ENCODE measurements at places on chromosomes 1 and 21.

- no peak for DNase-seq
Observed at GRCh38 chr1:178939338-178940067, 68.6 kb upstream of the ANGPTL1 start.

- DNase-seq: no peak
Observed at GRCh38 chr1:66944330-66945274, 19.8 kb downstream of the MIER1 start.

GRCh38 chr1:67261680-67262079 is 46.0 kb upstream of the IL12RB2 start:
- peak; percentile 23 for DNase-seq

GRCh38 chr1:43764581-43764980 is 57.2 kb downstream of the ST3GAL3 start:
- no peak for DNase-seq

DNA sequence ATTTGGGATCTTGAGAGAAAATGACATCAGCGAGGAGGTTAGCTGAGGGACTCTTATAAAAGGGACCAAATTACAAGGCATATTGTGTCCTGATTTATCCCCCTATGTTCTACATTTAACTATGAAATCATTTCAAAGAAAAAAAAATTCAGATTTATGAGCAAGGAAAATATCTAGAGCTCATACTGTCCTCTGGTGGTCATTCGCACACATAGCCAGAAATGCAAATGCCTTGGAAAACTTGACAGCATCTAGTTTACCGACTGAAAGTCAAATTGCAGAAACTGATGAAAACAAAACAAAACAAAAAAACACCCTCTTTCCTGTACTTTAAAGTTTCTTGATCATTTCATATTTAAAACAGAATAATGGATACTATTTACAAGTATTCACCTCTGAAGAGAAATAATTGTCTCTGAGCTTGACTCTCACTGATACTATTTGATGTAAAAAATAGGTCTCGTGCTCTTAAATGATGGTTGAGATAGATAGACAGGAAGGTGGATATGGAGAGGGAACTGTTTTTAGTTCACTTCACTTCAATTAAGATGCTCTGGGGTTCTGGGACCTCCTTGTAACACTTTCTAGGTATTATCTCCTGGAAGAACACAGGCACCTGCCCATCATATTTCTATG is 253.8 kb downstream of the PCP4 start:
- DNase-seq: no peak

DNA sequence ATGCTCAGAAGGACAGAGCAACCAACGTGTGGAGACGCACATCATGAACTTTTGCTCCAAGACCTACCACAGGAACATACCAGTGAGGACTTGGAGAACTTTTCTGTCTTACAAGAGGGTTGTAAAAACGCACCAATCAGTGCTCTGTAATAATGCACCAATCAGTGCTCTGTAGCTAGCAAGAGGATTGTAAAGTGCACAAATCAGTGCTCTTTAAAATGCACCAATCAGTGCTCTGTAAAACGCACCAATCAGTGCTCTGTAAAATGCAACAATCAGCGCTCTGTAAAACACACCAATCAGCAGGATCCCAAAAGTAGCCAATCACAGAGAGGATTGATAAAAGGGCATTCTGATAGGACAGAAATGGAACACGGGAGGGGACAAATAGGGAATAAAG is 40.4 kb upstream of the SPAG17 start:
- no peak for DNase-seq

GRCh38 chr1:32900956-32901822 is at the start of gene TMEM54:
Gene TMEM54 (minus strand): TSS chr1:32901389. CDS start chr1:32901238, 151 bp downstream.
- DNase-seq: no peak

GRCh38 chr1:82759035-82759434 is 958.3 kb downstream of the ADGRL2 start:
- no peak for DNase-seq

- no peak for DNase-seq
Observed at GRCh38 chr21:18617291-18617690, 213.7 kb upstream of the TMPRSS15 start.

DNA sequence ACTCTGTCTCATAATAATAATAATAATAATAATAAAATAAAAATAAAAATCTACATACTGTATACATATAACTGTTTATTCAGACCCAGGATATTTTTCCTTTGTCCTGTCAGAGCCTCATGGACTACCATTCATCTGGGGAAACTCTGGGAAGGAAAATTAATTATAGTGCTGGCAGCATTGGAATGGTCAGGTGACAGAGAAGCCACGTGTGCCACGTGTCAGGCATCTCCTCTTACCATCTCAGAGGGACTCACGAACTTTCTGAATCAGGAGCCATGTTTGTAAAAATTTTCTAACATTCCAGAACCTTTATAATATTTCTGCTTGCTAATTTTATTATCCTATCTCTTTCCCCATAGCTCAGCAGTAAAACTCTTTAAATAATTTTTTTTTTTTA is 97.8 kb upstream of the HNRNPU start:
- no peak for DNase-seq

DNA sequence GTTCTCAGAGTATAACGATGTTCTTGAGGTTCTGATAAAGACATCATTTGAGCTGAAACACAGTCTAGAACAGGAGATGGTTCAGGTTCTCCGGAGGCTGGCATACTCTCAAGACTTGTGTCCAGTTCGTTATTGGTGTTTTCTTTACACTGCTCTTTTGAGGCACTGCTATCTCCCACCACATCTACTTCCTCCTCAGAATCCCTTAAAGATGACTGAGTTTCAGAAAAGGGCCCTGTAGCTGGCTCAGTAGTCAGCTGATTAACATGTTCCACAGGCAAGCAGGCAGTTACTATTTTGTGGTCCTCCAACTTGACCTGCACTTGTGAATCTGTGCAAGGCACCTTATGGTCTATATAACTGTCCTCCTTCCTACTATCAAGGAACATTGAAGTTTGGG is 50.2 kb downstream of the ZZZ3 start:
- no peak for DNase-seq

DNA sequence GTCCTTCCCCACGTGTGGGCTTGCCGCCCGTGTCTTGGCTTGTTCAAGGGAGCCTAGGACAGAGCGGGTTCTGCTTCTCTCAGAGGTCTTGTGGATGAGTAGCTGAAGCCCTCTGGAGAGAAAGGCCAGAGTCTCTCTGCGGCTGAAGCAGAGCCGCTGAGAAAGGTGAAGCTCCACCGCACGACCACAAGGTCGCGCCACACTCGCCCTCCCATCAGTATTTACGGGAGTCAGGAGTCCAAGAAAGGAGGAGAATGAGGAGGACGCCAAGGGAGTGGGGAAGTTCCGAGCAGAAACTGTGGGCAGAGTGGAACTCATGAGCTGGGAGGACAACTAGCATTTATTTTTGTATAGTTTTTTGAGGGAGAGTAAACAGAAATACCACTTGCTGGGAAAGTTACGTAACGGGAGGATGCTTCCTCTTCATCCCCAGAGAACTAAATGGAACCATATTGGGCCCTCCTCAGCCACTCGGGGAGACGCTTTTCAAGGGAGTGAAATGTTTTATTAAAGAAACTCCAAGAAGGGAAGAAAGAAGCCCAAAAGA is 51.6 kb upstream of the HAO2 start:
- no peak for DNase-seq

DNA sequence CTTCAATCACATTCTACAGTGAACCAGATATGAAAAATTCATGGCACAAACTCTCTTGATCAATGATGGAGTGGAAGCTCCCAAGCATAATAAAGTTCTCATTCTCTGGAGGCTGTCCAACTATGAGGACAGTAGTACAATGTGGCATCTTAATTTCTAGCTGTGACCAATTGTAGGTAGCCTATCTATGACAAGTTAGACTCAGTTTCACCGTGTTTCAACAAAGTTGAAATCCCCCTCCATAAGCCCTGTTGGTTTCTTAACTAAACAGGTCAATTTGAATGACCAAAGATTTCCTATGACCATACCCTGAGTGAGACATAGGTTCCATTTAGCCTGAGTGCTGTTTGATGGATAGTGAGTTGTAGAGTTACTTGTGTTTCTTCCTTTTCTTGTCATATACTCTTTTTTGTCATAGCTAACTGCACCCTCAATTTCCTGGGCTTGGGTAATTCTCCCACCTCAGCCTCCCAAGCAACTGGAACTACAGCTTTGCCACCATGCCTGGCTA is 11.8 kb downstream of the PATJ start:
- DNase-seq: no peak

GRCh38 chr21:45735259-45736000 is 91.9 kb downstream of the PCBP3 start:
- DNase-seq: no peak

DNA sequence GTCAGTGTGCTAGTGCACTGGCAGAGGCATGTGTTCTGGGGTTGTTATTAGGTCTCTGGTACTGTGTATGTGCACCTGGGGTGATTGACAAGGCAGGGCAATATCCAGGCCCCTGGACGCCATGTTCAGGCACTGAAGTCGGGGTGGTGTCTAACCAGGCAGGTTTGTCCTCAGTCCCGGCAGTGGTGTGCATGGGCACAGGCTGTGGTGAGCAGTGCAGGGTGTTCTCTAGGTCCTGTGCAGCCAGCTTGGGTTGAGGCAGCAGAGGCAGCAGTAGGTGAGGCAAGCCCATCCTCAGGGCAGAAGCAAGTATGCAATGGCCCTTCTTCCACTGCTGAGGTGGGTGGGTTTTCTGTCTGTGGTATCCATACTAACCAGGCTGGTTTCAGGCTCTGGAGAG is 252.3 kb upstream of the LRRC7 start:
- DNase-seq: no peak

DNA sequence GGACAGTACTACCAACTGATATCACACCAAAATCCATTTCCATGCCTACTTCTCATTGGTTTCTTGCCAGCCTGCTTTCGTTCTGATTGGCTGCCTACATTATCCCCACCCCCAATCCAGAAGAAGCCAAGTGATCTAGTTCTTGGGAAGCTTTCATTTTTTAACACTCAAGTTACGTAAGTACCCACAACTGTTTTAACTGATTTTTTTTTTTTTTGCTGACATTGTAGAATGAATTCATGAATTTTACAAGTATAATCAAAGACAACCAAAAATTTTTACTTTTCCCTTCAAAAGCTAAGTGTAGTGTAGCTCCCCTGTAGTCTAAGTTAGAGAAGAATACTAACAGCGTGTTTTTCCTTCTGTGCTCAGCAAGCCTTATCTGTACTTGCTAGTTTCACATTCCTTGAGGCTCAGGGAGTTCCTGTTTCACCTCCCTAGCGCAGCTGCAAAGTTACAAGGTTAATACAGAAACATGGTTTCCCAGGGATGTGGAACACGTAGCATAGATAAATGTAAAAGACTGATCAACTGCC is at the start of gene SLC9C2:
TSS of gene SLC9C2 (minus strand) at position 17 of the 536 bp plus-strand sequence. CDS start 1,296 bp downstream, outside the sequence.
- no peak for DNase-seq

- DNase-seq: no peak
Observed at GRCh38 chr1:167601442-167602383, 28.3 kb upstream of the RCSD1 start.

DNA sequence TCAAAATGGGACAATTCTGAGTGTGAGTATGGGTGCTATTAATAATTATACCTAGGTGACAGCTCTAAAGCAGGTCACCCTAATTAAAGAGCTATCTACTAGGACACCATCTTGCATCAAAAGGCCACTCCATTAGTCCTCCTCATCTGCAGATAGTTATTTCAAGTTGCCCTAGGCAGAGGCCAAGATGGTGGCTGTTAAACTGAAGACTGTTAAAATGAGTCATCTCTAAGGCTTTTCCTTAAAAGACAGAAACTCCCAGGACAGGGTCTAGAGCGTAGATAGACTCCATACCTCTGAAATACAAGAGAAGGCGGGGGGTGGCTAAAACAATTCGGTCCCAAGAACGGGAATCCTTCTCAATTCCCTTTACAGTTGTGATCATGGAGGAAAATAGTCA is 4.5 kb upstream of the ZNF697 start:
- no peak for DNase-seq

DNA sequence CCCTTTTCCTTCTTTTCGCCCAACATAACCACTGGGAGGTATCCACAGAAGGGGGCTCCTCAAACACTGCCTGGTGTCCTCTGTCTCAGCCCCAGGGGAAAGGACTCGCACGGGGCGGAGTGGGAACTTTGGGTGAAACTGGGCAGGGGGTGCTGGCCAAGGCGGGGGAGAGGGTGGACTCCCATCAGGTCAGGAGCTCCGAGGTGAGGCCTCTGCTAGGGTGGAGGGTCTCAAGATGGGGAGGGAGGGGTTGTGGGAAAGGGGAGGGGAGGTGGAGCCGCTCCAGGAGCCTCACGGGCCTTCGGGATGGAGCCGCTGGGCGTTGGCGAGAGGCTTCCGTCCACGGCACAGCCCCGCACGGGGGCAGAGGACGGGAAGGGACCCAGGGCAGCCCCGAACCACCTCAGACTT is 43.2 kb upstream of the POFUT2 start:
- DNase-seq: no peak

DNA sequence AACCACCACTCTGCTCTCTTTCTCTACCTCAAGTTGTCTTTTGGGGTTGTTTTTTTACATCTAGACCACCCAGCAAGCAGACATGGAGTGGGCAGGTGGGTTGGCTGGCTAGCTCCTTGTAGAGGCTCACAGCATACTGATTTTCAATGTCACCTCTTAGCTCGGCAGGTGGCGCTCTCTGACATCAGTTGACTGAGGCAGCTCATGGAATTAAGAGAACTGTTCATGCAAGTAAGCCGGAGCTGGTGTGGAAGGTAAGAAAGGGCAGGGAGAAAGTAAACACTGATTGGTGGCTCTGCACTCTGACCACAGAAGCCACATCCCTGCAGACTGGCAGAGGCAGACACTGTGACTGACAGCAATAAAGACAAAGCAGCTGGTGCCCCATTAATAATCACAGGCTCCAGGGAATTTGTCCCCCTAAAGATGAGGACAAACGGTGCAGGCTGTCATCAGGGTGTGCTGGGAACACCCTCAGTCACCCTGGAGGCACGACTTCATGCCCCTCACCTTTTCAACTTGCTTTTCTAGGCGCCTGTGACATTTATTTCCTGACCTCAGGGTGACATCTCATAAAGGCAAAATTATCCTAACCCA is 226.8 kb downstream of the LMX1A start:
- no peak for DNase-seq

- no peak for DNase-seq
Observed at GRCh38 chr1:44688760-44689446, 14.4 kb downstream of the ARMH1 start.

Data from stimulated activated CD4-positive, alpha-beta T cell treated with anti-CD3 and anti-CD28 coated beads, Interleukin-2, amount 100 ng/mL, for 4 hours (primary cell).